Epithelial cell of proximal tubule (primary cell): ENCODE measurements at places on chromosomes 2 and 18.
A peak's percentile ranks its signal among the peaks of the same experiment; 100 is the strongest.

DNA sequence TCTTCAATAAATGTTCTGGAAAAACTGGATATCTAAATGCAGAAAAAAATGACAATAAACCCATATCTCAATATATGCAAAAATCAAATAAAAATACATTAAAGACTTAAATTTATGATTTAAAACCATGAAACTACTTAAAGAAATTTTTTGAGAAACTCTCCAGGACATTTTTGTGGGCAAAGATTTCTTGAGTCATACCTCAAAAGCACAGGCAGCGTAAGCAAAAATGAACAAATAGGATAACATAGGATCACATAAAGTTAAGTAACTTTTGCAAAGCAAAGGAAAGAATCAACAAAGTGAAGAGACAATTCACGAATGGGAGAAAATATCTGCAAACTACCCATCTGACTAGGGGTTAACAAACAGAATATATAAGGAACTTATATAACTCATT lies 1545.5 kb downstream of the SUCLG1 start:
- no peak for DNase-seq

DNA sequence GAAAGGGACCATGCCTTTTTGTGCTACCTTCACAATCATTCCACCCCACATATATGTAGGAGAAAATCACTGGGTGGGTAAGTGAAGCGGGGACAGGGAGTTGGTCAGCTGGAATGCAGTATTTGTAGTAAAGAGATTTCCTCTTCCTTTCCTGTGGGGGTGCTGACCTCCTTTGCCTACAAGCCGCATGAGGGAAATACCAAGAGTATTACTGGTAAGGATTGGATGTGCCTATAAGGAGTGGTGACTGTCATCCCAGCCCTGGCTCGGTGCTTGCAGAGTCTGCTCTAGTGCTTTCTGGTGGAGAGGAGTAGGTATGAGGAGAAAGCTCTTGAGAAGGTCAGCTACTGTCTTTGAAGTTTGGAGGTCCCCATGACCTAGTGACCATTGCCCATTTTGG lies 324.6 kb downstream of the HRH4 start:
- DNase-seq: no peak

DNA sequence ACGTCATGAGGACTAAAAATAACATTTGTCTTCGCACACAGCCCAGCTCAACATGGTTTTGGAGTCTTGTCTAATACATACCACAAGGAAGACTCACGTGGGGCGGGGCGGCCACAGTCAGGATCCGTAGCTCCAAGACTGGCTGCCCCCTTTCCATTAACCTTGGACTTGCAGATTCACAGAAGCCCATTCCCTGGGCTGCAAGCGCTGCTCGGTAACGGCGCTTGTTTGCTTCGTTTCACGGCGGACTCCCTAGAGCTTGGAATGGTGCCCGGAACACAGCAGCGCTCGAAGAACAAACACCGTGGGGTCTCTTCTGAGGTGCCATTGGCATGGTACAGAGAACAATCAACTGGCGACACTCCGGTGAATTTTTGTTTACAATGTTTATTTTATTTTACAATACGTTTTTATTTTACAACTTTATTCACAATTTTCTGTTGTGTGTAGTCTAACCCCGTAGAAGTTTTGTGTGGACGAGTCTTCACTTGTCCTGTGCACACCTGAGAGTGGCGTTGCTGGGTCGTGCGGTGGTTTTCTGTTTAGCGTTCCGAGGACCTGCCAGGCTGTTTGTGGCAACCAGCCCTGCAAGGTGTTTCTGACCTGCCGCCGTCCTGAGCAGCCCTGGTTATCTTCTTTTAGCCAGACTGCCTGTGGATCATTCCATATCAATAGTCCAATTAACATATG lies 126.5 kb downstream of the GALR1 start:
- no peak for DNase-seq

DNA sequence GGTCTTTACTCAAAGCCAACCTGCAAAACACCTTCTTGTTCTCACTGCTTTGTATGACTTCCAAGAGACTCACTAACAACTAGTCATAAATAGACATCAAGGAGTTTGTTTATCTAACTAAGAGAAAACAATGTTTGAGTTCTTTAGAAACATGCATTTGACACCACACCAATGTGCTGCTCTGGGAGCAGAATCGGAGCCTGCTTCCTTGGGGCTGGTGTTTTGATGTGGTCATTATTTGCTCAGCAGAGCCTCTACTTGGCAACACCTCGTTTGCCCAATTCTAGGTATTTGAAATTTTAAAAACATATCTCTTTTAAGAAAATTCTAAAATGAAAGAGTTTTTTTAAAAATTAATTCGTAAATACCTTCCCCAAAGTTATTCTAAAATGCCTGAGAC lies 167.5 kb downstream of the BCL2 start:
- no peak for DNase-seq

DNA sequence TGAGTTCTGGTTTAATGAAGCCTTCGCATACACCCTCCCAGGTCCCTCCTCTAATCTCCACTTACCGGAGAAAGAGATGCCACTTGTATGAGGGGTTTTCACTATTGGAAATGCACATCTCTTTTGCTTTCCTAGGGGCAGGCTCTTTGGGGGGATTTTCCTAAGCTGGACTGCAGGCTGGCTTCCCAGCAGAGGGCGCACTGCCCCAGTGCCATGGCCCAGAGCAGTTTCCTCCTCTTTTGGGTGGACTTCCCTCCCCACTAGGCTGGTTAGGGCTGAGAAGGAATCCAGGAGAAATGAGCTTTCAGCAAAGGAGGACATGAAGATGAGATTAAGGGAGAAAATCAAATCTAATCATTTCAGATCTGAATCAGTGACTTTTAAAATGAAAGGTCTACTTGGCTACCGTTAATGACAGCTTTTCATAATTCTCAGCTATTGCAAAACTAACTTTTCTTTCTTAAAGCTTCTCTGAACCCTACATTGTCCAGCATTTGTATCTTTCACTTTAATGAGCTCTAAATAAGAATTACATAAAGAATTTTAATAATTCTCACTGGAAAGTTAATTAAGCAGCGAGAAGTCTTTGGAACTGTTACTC lies 784.1 kb upstream of the FANCL start:
- DNase-seq: no peak

DNA sequence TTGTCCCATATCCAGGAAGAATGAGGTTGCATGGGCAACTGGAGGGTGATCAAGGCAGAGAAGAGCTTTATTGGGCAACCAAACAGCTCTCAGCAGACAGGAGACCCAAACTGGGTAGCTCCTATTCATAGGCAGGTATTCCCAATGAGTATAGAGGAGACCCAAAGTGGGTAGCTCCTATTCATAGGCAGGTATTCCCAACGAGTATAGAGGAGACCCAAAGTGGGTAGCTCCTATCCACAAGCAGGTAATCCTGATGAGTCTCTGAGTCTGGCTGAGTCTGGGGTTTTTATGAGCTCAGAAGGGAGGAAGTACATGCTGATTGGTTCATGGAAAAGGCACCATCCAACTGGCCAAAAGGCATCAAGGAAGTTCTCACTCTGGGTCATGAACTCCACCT lies 5.3 kb upstream of the GORASP2 start:
- DNase-seq: no peak

GRCh38 chr2:149885468-149885867 lies 297.9 kb upstream of the MMADHC start:
- DNase-seq: peak; percentile 30

GRCh38 chr2:40760071-40760666 lies 308.3 kb upstream of the SLC8A1 start:
- DNase-seq: no peak

DNA sequence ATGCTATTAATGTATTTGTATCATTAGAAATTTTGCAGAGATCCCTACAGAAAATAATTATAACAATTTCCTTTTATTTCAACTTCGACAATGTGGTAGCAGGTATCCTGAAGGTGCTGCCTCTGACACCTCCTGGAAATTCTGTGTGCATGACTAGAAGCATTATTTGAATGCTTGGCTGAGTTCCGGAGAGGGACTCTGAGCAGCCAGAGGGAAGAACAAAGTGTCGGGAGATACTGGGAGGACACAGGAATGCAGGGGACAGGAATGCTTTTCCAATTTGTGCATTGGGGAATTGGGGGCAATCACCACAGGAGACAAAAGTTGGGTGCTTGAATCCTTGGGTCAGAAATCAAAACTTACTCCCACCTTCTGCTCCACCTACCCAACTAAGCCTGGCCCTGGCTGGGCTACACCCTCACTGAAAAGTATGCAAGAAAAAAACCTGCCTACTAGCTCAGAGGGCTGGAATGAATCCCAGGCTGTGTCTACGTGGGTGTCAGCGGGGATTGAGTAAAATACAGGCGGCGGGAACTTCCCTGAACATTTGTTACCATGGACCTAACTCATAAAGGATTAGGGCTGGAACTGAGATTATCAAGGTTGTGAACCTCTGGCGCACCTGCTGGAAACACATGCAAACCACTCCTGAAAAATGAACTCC lies 299.3 kb downstream of the SOX11 start:
- no peak for DNase-seq

- no peak for DNase-seq
Observed at GRCh38 chr2:11752906-11753305, 6.5 kb downstream of the LPIN1 start.

GRCh38 chr18:22841840-22842239 lies 91.3 kb upstream of the RBBP8 start:
- DNase-seq: no peak

DNA sequence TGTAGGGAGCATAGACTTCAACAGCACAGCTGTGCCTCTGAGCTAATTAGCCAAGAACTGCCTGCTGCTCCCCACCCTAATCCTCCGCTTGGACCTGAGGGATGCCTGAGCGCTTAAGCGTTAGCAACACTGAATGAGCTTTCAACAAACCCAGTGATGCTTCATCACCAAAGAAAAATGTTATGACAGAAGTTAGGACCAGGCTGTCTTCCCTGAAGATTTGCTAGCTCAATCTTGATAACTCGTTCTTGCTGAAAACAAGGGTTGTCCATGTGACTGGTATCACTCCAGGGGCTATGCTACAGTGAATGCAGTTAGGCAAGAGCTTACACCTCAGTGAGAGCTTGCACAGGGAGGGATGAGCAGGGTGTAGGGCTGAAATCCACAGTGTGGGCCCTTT lies 190.7 kb upstream of the SIX2 start:
- no peak for DNase-seq

DNA sequence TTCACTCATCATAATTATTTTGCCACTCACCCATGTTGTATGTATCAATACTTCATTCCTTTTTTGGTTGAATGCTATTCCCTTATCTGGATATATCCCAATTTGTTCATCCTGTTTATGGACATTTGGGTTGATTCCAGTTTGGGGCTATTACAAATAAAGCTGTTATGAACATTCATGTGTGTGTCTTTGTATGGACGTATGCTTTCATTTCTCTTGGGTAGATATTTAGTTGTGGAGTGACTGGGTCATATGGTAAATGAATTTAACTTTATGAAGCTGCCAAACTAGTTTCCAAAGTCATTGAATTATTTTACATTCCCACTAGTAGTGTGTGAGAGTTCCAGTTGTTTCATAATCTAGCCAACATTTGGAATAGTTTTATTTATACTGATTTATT lies 2.7 kb downstream of the FAM228B start:
- DNase-seq: no peak

DNA sequence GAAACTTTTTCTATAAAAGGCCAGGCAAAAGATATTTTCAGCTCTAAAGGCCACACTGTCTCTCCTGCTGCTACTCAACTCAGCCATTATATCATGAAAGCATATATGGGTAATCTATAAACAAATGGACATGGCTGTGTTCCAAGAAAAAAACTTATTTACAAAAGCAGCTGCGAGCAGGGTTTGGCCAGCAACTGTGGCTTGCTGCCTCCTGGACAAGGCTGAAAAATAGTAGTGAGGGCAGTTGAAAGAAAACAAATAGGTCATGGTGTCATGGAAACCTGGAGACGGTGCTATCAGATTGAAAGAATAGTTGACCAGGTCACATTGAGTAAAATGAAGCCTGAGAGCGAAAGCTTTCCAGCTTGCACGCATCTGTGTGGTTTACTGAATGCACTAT lies 89.2 kb upstream of the LRATD1 start:
- no peak for DNase-seq
